ENCODE measurements at places on chromosomes 7 and 10.

GRCh38 chr7:48742079-48742798 lies 182.1 kb upstream of the CDC14C start:
- no peak for DNase-seq

DNA sequence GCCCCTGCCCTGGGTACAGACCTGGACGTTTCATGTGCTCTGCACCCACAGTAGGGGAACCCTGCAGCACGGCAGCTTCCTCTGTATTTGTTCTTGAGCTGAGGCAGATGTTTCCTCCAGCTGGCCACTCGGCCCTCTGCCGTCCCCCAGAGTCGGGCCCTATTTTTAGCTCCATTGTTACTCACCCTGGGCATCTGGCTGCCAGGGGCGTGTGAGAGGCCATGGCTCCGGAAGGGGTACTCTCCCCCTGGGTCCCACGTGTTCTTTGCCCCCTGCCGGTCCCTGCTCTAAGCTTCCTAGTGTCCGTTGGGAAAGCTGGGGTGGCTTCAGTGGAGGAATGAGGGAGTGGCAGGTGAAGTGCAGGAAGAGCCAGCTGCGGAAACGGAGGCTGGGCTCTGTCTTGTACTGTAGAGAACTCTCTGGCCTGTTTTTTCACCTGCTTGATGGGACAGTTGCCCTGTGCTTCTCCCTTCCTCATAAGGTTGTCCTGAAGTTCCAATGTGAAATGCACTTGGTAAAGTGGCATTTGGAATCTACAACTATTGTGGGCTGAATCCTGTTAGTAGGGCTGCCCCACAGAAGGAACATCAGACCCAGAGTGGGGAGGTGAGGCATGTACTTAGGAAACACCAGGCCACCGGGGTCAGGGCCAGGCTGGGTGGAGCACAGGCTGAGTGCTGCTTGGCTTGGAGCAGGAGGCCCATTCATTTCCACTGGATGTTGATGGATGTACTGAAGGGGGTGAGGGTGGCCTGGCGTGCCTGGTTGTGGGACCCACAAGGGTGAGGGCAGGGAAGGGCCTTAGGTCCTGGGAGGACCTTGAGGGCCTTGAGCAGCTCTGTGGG lies 30.6 kb downstream of the PALD1 start:
- peak; percentile 22 for DNase-seq

GRCh38 chr7:16933296-16934279 lies 51.8 kb upstream of the AGR3 start:
- peak; percentile 74 for DNase-seq

GRCh38 chr7:130942211-130942964 lies 208.4 kb upstream of the KLF14 start:
- peak; percentile 37 for DNase-seq

GRCh38 chr10:110081911-110082310 lies 74.1 kb downstream of the ADD3 start:
- peak; percentile 89 for DNase-seq

DNA sequence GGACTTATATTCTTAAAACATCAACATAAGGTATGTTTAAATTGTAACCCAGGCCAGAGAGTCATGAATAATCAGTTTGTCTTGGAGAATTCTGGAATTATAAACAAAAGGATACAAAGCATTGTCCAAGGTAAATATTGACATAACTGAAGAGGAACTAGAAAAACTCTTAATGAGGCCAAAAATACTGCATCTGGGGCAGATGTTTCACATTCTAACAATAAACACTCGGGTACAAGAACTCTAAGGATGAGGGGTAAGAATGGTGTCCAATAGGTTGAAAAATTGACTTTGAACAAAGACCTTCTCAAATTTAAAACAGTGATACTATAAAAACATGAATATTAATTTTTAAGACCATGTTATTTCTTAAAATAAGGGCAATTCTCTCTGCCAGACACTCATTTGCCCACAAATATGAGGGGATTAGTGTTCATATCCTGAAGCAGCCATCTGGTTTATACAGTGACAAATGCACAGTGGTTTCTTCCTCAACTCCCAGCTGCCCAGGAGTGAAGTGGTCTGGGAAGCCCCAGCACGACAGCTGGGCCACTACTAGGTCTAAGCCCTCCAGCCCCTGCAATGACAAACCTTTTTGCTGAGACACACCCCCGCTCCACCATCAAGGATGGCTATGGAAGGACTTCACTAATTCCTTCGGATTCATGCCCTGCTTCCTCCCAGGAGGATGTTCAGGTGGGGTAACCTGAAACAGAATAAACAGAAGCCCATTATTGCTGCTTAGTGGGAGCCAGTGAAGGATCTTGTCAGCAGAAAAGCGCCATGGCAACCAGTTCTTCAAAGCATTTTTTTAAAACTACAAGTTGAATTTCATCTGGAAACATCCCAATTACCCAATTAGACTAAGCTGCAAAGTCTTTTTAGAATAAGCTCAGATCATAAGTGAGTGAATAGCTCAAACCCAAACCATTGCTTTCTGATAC lies 107.5 kb upstream of the ARID5B start:
- peak; percentile 49 for DNase-seq

- DNase-seq, result no peak
Measured at GRCh38 chr7:87517891-87518290, 42.4 kb upstream of the ABCB4 start.

DNA sequence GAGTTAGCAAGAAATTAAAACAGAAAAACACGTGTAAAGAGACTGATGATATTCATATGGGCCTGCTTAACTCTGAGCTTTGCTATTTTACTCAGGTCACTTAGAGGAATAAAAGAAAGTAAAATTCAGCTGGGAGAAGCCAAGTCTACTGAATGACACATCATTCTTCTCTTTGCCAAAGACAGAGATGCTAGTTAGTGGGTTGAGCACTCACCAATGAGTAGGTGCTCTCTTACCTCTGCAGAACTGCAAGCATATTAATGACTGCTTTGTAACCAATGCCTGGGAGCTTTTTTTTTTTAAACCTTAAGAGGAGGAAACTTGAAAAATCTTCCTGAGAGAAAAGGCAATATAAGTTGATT lies 44.8 kb upstream of the BAMBI start:
- no peak for DNase-seq

- peak; percentile 16 for DNase-seq
Measured at GRCh38 chr10:73117976-73118743, 7.9 kb downstream of the NUDT13 start.

DNA sequence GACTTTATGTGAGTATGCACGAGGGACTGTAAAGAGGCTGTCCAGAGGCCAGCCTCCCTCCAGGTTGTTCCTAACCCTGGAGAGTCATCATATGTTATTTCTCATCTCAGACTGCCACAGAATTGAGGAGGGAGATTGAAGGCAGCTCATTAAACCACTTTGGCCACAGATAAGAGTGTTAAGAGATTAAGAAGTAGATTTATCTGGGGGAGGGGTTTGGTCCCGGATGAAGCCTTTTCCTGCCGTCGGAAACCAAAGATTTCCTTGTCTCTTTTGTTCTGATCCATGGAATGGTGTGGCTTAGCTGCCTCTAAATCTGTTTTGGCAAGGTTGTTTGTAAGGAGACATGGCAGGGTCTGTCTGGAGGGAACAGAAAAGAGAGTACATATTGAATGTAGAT lies 338.8 kb downstream of the AUTS2 start:
- no peak for DNase-seq

DNA sequence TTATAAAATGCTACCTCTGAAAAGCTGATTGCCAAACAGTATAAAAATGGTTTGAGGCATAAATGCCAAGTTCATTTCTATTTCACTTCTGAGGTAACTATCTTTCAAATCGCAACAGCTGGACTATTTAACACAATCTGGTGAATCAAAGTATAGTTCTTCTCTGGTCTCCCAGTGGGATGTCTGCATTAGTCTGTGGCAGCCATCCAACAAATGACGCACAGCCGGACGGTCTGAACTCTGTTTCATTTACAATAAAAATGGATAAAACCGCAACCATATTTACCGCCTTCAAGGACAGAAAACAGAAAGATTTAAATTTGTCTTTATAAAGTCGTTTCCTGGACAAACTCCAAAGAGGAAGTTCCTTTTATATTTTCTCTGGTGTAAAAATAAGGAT lies 41.9 kb downstream of the ENO4 start:
- DNase-seq, result peak; percentile 86

- DNase-seq, result no peak
Measured at GRCh38 chr7:138898255-138898654, 82.9 kb downstream of the KIAA1549 start.

DNA sequence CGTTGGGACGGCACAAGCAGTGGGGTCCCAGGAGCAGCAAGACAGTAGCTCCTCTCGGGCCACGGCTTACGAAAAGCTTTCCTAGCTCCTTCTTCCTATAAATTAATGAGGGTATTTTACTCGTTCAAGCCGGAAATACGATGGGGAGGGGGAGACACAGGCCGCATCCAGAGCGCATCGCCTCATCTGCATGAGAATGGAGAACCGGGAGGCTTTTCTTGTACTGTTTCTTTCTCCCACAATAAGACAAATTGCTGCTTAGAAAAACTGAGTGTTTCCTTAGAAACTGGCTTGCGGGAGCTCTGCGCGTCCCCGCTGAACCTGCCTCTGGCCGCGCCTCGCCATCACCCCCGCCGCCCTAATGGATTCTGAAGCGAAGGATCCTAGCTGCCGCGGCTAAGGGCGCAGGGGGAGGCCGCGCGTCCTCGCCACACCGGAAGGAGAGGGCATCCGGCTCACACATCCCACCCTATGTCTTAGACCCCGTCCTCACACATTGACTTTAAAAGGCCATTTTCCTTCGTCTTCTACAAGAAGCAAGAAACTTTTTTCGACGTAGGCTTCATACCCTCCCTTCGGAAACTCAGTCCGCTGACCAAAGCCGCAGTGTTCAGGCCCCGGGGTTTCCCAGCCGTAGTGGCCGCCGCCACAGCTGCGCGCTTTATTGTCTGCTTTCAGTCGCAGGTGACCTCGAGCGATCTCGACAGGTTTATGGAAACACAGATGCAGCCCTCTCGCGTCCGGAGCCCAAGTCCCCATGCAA lies 8.8 kb downstream of the NXPH1 start:
- DNase-seq, result no peak

GRCh38 chr10:102113956-102114857 lies 6.0 kb downstream of the LDB1 start:
- no peak for DNase-seq

- no peak for DNase-seq
Measured at GRCh38 chr10:15681076-15681475, 38.6 kb downstream of the ITGA8 start.

- DNase-seq, result peak; percentile 2
Measured at GRCh38 chr7:113628948-113629847, 289.6 kb downstream of the PPP1R3A start.
